ENCODE measurements at places on chromosomes 2 and 18. TPM values are rescaled to one million over a fixed set of nuclear protein-coding genes. Genes with fewer than 3 reads are reported as not detected.

KLHL14 gene
- total RNA-seq, result 0.27 TPM

CD8B2 gene
- not detected for total RNA-seq

TSN gene
- 31.3 TPM for total RNA-seq

STARD6 gene
- not detected for total RNA-seq

NGEF gene
- total RNA-seq, result 0.46 TPM

CRYBA2 gene
- not detected for total RNA-seq

MAL gene
- total RNA-seq, result 21.3 TPM

ACMSD gene
- not detected for total RNA-seq

LOXL3 gene
- total RNA-seq, result 13.2 TPM

FBXO48 gene
- 0.35 TPM for total RNA-seq

LYG1 gene
- 0.58 TPM for total RNA-seq

WNT10A gene
- total RNA-seq, result not detected

FOXD4L1 gene
- total RNA-seq, result 0.50 TPM

DSEL gene
- 8.9 TPM for total RNA-seq

SANBR gene
- total RNA-seq, result 6.2 TPM

All from gastroesophageal sphincter (tissue), 4 donors.